ENCODE measurements at places on chromosomes 13 and 19. TPM values are rescaled to one million over a fixed set of nuclear protein-coding genes. Genes with fewer than 3 reads are reported as not detected.

Gene ADPRHL1
- 1.0 TPM for total RNA-seq

Gene ZNF66
- 16.7 TPM for total RNA-seq

Gene ZNF99
- not detected for total RNA-seq

Gene SYT5
- 0.39 TPM for total RNA-seq

Gene ZNF460
- 67.1 TPM for total RNA-seq

Gene ZNF536
- total RNA-seq: not detected

Gene TMEM86B
- total RNA-seq: 18.8 TPM

Gene SIGLEC8
- not detected for total RNA-seq

Gene CACNA1A
- total RNA-seq: 0.94 TPM

Gene KLF16
- total RNA-seq: 21.5 TPM

Gene PTGIR
- 8.0 TPM for total RNA-seq

Gene KCNRG
- 0.22 TPM for total RNA-seq

Gene MED16
- 72.7 TPM for total RNA-seq

Gene TEX26
- total RNA-seq: not detected

Gene CCL25
- total RNA-seq: 15.9 TPM

Gene KLK15
- not detected for total RNA-seq

Gene ATP7B
- 0.64 TPM for total RNA-seq

Gene UTP14C
- total RNA-seq: 12.4 TPM

Gene ZNF888
- total RNA-seq: 9.8 TPM

Gene FZR1
- 82.9 TPM for total RNA-seq

Gene MAG
- 0.11 TPM for total RNA-seq
